ENCODE measurements at places on chromosomes 1 and 21.

- ATAC-seq = no peak
Measured at GRCh38 chr1:111742938-111743549, 3.8 kb upstream of the INKA2 start.

DNA sequence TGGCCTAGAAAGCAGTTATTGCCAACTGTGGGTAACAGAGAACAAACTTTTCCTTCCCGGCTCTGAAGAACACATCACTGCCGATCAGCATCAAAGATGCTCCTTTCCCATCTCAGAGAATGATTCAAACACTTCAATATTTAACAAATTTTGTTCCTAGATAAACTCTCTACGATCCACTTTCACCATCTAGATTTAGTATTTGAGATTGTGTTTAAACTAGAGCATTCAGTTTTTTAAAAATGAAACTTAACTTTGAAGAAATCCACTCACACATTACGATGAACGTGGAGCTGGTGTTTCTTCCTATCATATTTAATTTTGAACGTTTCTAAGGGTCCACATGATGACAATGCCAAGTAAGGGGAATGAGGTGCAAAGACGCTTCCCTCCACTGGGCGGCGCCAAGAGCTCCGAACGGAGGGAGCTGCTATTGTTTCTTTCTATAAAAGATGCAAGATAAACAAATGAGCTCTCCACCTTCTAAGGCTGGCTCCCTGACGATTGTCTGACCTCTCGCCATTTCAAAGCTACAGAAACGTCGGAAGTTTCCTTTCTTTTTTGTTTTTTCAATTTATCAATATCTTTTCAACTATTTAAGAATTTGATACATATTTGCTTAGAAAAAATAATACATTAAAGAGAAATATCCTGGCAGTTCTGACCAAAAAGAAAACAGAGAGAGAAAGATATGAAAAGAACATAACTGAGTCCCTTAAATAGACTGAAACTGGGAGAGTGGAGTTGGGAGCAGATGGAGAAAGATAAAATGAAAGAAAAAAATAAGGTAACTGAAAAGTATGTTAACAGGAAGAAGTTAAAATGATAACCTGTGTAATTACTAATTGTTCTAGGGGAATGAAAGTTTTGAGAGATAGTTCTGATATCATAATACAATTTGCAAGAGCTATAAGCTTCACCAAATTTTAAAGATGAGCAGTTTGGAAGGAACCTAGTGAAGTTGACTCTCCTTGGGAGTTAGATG lies 4.4 kb upstream of the BARHL2 start:
- no peak for ATAC-seq

DNA sequence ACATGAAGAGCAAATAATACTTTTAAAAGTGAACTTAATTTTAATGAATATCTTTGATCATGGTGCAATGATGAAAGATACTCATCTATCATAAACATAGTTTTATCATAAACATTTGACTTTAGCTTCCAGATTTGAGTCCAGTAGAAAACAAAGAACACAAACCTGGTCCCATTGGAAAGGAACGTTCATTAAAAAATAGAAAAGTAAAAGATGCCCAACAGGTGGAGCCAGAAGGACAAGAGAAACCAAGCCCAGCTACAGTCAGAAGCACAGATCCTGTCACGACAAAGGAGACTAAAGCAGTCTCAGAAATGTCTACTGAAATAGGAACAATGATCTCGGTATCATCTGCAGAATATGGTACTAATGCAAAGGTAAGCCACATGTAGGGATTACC lies 55.6 kb upstream of the MYOCOS start:
- no peak for ATAC-seq

DNA sequence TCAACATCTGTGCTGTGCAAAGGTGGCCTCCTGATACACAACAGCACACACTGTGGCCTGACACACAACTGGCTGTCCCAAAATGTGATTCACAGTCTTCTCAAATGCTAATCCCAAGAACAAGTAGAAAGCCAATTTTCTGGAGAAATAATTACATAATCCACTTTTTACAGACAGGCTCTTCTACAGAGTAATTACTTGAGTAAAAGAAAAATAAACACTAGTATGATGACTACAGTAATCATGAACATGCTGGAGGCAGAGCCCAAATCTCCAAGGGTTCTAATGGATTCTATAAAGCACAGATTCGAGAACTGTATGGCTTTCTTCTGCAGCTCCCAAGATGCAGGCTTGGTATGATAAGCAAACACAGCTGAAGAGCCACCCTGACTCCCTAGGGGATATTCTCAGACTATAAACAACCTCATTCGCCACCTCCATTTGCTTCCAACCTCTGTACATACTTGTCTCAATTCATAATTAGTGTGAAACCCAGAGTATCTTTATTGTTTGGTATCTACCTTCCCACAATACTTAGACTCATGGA lies 81.9 kb downstream of the SIPA1L2 start:
- ATAC-seq = no peak

DNA sequence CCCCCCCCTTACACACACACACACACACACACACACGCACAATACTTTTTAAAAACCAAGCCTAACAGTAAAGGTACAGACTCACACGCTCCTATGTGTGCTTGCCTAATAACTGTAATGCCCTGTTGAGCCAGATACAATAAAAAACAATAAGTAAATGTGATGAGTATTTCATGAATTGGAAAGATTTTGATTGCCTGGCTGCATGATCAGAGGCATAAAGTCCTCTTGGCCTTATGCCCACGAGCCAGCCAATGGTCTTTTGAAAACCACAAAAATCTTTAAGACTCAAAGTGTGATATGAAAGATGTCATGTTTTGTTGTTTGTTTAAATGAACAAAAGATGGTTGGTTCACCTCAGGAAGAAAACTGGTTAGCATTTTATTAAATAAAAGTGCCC lies 441.9 kb upstream of the ZRANB2 start:
- ATAC-seq = no peak

DNA sequence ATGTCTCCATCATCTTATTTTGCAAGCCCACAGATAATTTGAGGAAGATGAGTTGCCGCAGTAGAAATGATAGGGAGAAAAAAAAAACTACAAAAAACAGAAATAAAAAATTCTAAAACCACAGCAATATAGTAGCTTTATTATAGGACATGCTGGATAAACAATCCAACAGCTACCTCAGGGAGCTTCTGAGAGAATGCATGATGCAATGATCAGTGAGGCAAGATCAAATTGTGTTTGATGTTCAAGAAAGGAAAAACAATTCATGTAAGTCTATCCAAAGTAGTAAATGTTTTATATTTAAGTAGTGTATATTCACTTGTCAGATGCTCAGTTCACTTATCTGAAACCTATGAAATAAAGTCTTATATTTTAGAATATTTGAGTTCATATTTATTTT lies 6.7 kb downstream of the CR1L start:
- ATAC-seq = no peak

GRCh38 chr1:244789276-244789580 lies 46.2 kb upstream of the COX20 start:
- ATAC-seq = no peak

DNA sequence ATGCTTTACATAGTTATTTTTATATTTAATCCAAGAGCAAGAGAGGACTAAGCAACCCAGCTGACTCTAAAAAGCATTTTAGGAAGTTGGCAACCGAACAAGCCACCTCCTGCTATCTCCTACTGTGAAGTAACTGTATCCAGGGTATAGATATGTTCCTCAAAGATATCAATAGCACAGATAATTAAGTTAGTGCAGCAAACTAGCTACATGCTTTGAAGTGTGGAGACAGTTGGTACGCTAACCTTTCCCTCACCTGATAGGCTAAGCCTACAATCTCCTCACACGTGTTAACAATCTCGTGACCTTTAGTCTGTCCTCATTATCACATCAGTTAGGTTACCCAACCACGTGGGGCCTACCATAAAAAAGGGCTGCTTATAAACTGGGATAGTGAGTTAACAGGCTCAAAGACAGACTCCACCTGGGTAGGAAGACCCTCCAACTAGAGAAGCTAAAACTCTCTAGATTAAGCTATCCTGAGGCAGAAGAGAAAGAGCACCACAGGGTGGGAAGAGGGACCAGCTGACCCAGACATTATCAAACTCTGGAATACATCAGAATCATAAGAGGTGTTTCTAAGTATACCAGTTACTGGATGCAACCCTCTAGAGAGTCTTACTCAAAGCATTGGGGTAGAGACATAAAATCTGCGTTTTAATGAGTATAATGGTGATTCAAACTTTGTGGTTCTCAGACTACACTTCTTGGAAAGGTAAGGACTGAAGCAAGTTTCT lies 340.1 kb upstream of the ESRRG start:
- no peak for ATAC-seq

DNA sequence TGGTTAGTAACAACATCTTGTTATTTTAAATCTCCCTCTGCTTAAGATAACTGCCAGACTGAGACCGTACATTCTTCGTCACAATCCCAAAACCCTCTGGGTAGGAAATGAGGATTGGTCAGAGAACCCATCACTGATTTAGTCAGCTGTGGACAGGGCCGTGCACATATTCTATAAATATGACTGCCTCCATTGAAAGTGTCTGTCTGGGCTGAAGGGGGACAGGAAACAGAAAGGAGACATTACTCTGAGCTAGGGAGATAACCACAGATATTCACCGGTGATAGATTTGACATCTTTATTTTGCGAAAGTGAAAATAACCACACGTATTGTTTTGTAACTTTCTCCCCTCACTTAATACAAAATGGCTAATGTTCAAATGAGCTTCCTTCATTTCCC lies 36.9 kb upstream of the ST6GALNAC5 start:
- ATAC-seq = no peak

DNA sequence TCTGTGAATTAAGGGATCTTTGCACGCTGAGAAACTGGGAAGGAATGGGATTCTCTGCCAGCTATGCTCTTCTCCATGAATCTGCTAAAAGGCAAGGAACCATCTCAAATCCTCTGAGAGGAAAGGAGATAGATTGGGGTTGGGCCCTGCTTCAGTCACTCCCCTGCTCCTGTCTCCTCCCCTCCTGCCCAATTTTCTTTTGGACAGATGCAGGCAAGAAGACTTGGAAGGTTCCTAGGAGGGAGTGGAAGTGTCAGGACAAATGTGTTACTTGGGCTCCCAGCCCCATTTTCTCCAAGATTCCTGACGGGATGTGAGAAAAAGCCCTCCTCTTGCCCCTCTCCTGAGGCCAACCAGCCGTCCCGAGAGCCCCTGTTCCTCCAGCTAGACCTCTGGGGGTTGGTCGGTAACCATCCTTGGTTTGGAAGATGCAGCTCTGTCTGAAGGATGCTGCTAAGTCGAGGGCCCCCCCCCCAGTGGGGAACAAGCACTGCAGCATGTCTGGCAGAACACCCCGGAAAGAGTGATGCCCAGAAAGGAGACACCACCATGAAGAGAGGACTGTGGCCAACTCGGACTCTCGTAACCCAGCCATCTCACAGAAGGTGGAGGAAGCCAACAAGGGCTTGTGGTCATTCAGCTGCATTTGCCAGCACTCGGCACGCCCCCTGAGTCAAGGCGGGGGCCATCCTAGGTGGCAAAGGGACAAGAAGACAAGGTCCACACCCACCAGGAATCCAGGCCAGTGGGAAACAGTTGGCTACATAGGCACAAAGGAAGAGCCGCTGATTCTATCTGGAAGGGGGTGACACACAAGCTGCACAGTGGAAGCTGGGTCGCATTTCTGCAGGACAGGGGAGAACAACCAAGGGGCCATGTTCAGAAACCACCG lies 43.7 kb downstream of the CDK18 start:
- no peak for ATAC-seq

DNA sequence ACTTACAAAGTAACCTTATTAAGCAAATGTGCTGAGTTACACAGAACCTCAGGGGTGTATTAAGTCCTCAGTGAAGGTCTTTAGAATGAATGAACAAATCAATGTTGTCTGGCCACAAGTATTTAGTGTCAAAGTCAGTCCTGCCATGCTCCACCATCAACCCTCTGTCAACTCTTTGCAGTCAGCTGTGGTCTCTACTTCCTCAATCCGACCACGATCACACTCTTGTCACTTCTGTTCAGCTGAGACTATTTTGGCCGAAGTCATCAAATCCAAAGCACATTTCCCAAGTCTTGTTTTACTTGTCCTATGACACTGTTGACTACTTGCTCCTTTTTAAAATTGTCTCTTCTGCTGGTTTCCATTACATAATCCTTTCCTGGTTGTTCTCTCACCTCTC lies 173.5 kb downstream of the ST6GALNAC5 start:
- no peak for ATAC-seq

DNA sequence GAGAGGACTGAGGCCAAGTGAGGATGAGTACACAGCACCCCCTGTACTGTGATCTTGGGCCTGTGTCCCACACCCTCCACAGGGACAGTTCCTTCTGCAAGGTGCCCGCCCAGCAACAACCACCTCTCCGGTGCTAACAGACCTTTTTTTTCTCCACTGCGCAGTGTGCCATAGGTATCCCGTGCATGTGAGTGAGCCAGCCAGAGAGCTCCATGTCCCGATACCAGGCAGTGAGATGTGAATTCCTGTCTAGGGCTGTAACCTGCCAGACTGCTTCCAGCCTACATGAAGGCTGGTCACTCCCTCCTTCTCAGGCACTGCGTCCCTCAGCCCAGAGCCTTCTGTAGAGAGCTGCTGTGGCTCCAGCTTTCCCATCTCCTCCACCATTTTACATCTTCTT lies 56.9 kb downstream of the PCBP3 start:
- no peak for ATAC-seq

DNA sequence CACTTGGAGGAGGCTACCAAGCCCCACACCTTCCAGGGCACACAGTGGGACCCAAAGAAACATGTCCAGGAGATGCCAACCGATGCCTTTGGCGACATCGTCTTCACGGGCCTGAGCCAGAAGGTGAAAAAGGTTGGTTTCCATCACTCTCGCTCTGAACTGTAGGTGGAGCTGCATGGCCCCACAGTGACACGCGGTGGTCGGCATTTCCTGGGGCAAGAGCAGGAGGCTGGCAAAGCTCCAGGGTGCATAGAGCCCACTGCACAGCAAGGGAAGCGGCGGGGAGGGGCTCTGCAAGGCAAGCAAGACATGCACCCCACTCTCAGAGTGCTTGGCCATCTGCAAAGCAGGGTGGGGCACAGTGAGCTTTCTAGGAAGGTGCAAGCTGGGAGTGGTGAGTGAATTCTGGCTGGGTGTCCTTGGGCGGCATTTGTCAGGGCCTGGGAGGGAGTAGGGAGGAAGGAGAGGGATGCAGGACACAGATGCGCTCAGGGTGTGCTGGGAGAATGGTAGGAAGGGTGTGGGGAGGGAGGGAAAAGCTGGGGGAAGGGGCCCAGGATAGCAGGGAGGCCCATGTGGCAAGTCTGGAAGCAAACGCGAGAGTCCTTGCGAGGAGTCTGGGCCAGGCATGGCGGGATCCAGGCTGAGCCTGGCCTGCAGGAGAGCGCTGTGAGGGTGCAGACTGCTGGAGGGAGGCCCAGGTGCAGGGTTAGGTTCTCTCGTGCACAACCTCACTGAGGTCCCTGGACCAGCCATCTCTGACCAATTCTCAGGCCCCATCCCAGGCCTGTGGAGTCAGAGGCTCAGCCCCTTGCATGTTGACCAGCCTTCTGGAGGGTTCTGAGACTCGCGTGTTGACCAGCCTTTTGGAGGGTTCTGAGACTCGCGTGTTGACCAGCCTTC lies 11.0 kb downstream of the TRPM2 start:
- ATAC-seq = no peak

- ATAC-seq = no peak
Measured at GRCh38 chr1:203567596-203567995, 59.0 kb upstream of the ATP2B4 start.

GRCh38 chr1:150976401-150976821 lies 1.8 kb upstream of the CERS2 start:
- no peak for ATAC-seq

Data from activated CD4-positive, CD25-positive, alpha-beta regulatory T cell treated with anti-CD3 and anti-CD28 coated beads, Interleukin-2, amount 50 U/mL, for 24 hours (primary cell).